Heart left ventricle (tissue), 16 donors: ENCODE measurements at places on chromosomes 6 and 20. TPM values are rescaled to one million over a fixed set of nuclear protein-coding genes. Genes with fewer than 3 reads are reported as not detected.

APCDD1L gene
- polyA plus RNA-seq = 0.37 TPM

MUC22 gene
- polyA plus RNA-seq = 0.34 TPM

RIPOR2 gene
- polyA plus RNA-seq = 0.76 TPM

HSPA1L gene
- 0.95 TPM for polyA plus RNA-seq

TFAP2D gene
- polyA plus RNA-seq = not detected

FRS3 gene
- polyA plus RNA-seq = 3.2 TPM

PERP gene
- polyA plus RNA-seq = 54.2 TPM

PRRT1 gene
- 0.95 TPM for polyA plus RNA-seq

SLC2A10 gene
- polyA plus RNA-seq = 1.4 TPM

TREML4 gene
- polyA plus RNA-seq = not detected
